ENCODE measurements at places on chromosomes 5 and 9.

- DNase-seq, result no peak
Measured at GRCh38 chr9:70352802-70353201, 61.7 kb downstream of the KLF9 start.

GRCh38 chr5:65767565-65767964, 45.6 kb downstream of the NLN start:
- DNase-seq, result no peak

DNA sequence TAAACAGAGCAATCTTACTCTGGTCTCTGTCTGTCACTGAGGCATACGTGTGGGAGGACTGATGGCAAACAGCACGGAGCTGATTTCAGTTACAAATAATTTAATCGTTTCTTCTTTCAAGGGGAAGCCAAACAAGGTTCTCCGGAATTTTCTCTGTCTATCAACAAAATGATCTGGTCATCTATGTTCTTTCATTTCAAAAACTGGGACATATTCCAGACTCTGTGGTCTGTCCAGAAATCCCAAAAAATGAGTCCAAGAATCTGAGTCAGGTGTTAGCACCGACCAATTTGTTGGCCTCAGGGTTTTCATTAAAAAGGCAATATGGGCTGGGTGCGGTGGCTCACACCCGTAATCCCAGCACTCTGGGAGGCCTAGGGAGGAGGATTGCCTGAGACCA, 69.9 kb upstream of the ZNF608 start:
- DNase-seq, result no peak

GRCh38 chr9:13295556-13295955, 16.1 kb upstream of the MPDZ start:
- no peak for DNase-seq

DNA sequence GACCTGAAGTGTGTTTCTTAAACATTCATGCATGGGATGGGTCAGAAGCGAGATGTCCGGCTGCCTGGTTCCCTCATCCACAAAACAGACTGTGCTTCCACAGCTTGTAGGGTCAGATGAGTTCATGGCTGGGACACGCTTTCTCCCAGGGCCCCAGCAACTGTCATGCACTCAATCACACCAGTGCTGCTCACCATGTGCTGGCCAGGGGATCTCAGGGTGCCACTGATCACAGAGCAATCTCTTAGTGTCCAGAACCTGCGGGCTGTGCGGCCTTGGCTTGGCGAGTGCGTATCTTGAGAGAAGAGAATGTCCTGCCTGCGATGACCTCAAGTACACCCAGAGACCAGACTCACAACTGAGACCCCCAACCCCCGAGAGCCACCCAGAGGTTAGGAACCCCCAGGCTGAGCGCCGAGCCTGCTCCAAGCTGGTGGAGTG, 26.0 kb upstream of the FCN2 start:
- no peak for DNase-seq

- DNase-seq, result no peak
Measured at GRCh38 chr5:44294516-44294915, 94.7 kb downstream of the FGF10 start.

DNA sequence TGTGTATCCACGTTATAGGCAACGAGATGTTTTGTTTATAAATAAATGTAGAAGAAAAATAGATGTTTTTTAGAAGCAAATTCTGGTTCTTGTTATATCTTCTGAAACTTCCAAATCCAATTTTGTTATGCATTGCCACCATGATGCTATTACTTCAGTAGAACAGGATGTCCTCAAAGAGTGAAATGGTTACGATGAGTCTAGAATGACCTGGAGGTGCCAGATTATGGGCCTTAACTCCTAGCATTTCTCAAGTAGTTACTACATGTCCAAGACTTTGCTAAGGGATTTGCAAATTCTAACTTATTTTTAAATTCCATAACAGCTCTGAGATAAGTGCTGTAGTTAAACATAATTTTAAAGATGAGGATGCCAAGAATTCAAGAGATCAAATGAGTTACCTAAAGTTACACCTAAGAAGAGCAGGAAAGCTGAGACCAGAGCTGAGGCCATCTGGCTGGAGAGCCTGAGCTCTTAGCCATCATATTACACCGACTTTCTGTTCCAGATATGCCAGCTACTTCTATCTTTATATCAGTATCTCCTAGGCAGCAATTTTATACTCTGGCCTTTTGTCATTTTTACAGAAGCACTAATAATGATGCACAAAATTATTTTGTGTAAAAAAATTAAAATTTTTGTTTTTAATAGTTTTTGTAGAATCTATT, 173.2 kb upstream of the RASEF start:
- no peak for DNase-seq

DNA sequence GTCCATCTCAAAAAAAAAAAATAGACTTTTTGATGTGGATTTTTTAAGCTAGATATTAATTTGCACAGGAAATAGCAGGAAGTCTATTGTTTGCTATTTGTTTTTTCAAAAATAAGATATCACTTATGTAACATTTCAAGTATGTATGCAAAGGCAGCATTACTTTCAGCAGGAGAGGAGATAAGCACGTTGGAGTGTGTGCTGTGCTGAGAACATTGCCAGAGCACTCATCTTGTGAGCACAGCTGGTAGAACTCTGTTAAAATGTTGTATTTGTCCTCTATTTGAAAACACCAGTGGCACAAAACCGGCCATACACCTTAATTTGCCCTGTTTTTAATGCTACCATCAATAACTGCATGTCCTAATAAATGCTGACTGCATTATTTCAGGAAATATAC, 1061.9 kb upstream of the CDH18 start:
- DNase-seq, result no peak

DNA sequence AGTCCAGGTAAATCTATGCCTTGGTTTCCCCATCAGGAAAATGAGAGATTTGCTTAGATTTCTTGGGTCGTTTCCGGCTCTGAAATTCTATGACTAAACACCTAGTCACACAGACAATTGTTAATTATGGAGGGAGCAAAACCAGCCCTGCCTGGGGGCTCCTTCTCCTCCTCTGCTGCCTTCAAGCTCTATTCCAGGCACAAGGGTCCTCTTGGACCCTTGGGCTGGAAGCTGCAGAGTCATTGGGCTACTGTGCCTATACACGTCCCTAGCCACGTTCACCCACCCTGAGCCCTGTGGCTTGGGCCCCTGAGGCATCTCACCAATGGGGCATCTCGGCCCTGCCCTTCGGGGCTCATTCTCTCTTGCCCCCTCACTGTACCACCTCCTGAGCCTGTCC, 73.8 kb upstream of the TBC1D2 start:
- no peak for DNase-seq

DNA sequence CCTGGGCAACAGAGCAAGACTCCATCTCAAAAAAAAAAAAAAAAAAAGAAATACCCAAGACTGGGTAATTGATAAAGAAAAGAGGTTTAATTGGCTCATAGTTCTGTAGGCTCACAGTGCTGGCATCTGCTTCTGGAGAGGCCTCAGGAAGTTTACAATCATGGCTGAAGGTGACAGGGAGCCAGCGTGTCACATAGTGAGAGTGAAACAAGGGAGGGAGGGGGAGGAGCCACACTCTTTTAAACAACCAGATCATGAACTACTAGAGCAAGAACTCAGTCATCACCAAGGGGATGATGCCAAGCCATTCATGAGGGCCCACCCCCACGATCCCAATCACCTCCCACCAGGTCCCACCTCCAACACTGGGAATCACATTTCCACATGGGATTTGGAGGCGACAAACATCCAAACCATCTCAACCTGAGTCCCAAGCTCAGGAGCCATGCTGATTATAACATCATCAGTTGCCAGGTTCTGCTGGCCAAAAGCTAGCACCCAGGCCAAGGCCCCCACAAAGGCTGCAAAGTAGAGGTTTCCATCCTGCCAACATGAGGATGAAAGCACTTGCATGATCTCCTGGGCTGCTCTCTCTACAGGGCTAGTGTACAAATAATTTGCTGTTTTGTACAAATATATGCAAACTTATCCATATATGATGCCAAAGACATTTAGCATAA, 15.3 kb downstream of the DENND1A start:
- DNase-seq, result no peak

DNA sequence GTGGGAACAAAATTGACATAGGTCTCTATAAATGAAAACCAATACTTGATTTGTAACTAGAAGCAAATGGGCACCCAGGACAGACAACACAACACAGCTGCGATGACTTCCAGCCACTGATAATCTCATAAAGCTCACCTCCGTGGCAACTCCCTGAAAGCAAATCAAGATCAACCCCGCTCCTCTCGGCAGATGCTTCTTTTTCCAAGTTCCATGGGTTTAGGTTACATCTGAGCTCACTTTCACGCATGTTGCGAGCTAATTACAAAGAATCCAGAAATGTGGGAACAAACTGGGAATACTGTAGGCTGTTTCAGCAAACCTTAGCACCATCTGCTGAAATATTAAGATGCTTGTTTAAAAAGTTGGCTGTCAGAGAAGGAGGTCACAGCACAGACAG, 153.9 kb downstream of the ELAVL2 start:
- DNase-seq, result no peak

- DNase-seq, result no peak
Measured at GRCh38 chr5:176797456-176798050, 12.8 kb upstream of the UNC5A start.

GRCh38 chr5:6411141-6411540, 32.8 kb upstream of the MED10 start:
- DNase-seq, result no peak

- no peak for DNase-seq
Measured at GRCh38 chr5:135333732-135334515, 65.1 kb downstream of the MACROH2A1 start.

- DNase-seq, result peak; percentile 83
Measured at GRCh38 chr9:33106827-33107621, 30.6 kb upstream of the SMU1 start.

GRCh38 chr5:111248571-111248970, 24.4 kb downstream of the CAMK4 start:
- DNase-seq, result no peak

DNA sequence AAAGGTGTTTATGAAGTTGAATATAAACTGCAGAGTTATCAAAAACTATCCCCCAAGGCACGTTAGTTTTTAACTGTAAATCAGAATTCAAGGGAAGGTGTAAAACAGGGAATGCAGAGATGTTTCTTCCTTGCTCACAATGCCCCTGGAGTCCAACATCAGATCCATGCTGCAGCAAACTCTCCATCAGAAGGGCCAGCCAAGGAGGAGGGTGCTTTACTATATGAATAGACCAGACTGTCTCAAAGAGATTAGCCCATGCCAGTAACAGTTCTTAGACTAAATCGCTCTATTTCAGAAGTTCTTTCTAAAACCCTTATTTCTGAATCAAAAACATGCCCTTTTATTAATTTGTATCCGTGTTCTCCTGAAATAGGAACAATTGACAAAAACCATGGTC, 362.8 kb upstream of the RPS23 start:
- no peak for DNase-seq

DNA sequence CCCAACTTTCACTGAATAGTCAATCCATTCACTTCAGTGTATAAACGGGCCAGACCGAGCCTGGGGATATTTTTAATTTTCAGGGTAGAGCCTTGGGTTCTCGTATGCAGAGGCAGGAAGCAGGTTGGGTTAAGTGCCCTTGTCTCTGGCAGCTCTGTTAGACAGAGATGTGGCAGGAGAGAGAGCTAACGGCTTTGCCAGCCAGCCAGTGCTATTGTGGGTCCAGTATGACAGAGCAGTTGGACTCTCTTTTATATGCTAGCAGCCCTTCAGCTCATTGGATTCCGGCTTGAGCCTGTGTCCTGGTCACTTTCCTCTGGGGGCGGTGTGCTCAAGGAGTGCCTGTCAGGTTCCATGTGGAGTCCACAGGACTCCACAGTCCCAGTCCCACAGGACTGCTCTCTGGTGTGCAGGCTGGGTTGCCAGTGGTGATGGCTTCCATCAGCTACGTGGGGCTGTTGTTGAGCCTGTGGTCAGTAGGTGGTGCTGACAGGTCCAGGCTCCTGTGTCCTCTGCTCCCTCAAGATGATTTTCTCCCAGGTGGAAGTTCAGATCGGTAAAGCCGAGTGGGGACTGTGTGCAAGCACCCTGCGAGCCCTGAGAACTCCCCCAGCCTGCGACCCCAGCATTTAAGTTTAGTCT, 14.3 kb downstream of the CLTA start:
- no peak for DNase-seq

GRCh38 chr9:110114086-110114858, 93.7 kb downstream of the C9orf152 start:
- DNase-seq, result no peak

DNA sequence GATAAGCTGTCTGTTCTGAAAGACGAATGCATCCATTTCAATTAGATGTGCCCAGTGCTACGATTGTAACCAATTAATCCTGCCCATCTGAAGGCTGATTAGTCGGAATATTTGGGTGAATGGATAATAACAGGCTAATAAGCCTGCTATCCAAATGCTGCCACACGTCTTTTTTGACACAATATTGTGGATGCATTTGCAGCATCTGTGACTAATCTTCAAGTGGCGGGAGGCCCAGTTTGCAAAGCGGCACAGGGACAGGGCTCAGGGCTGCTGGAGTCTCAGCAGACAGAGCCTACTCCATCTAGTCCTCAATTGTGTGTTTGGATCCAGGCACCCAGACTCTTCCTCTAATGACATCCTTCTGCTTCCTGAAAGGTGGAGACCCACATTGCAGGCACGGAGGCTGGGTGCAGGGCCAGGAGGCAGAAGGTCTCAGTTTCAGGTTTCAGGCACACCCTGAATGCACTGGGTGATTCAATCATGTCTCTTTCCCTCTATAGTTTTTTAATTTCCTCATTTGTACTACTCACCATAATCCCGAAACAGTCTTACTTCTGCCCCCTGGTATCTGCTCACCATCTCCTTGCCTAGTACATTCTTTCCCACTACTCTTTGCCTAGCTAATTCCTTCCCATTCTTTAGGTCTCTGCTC, 169.6 kb downstream of the ASTN2 start:
- no peak for DNase-seq

DNA sequence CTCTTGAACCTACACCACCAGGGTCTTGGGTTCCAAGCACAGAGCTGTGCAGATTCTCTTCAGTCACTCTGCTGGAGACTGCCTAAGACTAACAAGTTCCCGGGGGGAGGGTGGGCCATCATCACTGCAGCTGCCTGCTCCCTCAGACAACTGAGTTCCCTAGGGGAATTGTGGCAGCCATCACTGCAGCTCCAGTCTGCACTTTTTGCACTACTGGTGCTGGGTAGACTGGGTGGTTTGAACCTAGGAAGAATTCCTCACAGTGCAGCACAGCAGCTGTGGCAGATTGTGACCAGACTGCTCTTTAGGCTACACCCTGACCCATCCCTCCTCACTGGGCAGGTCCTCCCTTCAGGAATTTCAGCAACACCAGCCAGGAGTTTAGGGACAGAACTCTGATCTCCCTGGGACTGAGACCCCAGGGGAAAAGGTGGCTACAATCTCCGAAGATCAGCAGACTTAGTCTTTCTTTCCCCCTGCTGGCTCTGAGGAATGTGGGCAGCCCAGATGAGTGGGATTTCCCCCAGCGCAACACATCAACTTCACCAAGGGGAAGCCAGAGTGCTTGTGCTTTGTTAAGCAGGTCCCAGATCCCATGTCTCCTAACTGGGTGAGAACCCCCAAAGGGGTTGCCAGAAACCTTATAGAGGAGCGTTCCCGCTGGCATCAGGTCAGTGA, 30.9 kb upstream of the RGMB start:
- DNase-seq, result no peak

GRCh38 chr9:100440071-100440470, 13.1 kb downstream of the MSANTD3 start:
- no peak for DNase-seq

- no peak for DNase-seq
Measured at GRCh38 chr5:138938526-138938925, 63.4 kb upstream of the LRRTM2 start.

GRCh38 chr5:107808671-107809137, 138.0 kb upstream of the EFNA5 start:
- DNase-seq, result no peak

GRCh38 chr9:85178474-85178873, 508.9 kb downstream of the NTRK2 start:
- no peak for DNase-seq

- no peak for DNase-seq
Measured at GRCh38 chr5:1018596-1018995, 10.0 kb downstream of the NKD2 start.

All from GM04504 (cell line).